Nephron progenitor cell (in vitro differentiated cells): ENCODE measurements at places on chromosomes 12 and 14.

DNA sequence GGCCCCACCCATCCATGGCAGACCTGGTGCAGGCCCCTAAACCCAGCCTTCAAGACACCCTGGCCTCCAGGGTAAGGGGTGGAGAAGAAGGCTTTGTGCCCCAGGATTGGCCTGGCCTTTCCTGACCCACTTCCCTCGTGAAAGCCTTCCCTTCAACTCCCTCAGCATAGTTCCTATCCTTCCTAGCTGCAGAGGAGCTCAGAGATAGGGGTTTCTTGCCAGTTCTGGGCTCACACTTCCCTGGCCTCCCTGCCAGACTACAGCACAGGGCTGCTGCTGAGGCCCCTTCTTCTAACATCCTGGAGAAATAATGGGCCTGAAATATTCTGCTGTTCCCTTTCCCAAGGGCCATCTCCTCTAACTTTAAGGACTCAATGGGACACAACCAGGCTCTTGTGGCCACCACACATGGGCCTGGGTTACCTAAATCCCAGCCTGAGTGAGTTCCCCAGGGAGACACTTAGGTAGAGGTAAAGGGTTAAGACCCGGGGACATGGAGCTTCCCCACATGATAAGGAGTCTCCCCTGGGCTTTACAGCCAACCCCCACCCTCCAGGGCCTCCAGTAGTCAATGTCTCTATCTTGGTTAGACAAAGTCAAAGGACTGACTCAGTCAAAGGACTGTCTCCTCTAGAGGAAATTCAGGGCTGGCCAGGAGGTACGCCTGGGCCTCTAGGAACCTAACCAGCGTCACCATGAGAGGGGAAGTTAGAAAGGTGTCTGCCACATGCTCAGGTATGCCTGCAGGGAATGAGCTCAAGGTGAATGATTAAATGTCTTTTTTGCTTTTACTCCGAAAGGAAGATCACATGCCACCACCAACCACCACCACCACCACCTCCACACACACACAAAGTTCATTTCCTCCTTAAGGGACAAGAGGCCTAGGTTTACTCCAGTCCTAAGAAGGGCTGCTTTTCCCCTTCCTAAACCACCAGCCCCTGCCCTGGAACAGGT, 7.1 kb downstream of the ZFP36L1 start:
- DNase-seq: no peak

GRCh38 chr12:64237382-64237781, 15.3 kb upstream of the KICS2 start:
- DNase-seq: no peak

GRCh38 chr12:65695113-65695865, 129.0 kb upstream of the HMGA2 start:
- DNase-seq: no peak

GRCh38 chr12:58206876-58207275, 265.5 kb downstream of the ATP23 start:
- DNase-seq: no peak

DNA sequence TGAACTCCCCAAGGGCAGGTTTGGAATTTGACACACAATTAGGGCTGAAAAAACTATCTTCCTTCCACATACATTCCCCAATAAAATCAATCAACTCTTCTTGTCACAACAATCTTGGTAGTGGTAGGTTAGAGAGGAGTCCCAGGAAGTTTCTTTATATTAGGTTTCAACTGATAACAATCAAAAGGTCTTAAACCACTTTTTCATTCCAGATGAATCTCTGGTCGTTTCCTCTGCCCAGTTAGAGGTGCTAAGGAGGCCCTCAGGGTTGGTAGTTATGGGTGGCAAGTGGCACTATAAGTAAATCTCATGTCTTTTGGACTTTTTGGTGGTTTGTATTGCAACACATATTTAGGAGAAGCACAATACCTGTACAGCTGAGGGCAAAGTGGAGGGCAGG, 1.7 kb upstream of the SLC38A2 start:
- DNase-seq: no peak

GRCh38 chr14:61872452-61872851, 110.2 kb downstream of the SNAPC1 start:
- no peak for DNase-seq

- DNase-seq: no peak
Observed at GRCh38 chr14:78737601-78738000, 567.4 kb downstream of the NRXN3 start.

GRCh38 chr14:64684091-64684490, 20.1 kb upstream of the PLEKHG3 start:
- DNase-seq: no peak

DNA sequence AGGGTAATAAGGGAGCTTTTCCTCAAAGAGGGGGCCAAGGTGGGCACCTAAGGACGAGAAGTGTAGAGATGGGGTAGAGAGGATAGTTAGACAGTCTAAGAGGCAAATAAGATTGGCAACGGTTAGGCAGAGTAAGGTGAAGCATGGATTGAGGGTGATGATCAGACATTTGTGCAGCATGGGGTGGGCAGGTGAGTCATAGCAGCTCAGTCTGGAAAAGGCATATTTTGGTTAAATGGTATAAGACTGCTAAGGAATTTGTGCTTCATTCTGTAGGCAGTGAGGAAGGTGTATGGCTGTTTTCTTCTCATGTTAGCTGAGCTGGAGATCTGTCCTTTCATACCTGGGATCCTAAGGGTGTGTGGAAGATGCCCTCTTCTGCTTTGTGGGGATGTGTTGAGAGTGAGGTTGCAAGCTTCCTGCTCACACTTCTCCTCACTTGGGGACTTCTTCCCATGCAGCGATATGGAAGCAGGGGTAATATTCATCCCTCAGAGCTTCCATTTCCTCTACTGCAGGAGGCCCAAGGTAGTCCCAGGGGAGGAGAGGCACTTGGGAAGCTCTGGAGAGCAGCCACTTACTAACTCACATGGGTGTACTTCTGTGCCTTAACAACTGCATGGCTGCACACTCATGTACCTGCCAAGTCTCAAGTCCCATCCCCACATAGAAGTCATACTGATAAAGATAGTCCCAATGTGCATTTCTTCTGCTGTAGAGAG, 28.9 kb downstream of the GSG1 start:
- DNase-seq: no peak

DNA sequence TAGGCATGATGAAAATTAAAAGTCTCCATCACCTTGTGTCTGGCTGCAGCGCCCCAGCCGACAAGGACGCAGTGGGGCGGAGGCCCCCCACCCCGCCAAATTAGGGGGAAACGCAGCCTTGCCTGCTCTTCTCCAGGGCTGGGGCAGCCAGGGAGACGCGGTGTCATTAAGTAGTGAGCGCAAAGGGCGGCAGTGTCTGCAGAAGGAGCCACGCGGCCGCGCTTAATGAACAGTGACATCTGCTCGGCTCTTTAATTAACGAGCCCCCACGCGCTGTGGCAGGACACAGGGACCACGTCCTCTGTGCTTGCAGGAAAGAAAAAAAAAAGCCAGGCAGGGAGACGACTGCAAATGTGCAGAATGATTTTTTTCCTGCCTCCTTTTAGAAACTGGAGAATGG, 93.4 kb upstream of the NCOR2 start:
- peak; percentile 38 for DNase-seq

DNA sequence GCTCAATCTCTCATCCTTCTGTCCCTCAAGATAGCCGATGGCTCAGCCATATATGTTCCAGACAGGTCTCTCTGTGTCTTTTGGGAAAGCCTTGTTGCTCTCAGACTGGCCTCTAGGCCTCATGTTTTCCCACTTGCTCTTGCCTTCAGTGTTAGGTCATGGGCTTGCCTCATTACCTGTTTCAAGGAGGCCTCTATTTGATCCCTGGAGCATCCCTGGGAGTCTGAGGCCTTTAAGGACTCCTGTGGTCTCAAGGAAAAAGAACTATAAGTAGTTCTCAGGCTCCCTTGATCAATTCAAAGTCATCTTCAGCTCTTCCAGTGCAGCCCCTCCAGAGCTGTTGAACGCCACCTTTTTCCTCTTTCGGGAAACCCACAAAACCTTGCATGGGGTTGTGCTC, 47.9 kb downstream of the NTF3 start:
- no peak for DNase-seq

DNA sequence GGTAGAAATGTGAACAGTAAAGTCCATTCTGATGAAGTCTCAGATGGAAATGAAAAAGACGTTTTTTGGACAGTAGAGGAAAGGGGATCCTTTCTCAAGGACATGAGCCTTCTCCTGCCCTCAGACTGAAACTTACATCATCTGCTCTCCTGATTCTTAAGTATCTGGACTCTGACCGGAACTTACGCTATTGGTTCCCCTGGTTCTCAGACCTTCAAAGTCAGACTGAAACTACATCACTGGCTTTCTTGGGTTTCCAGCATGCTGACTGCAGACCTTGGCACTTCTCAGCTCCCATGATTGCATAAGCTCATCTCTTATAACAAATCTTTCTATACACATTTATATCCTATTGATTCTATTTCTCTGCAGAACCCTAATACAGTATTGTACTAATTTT, 291.0 kb downstream of the SNAPC1 start:
- DNase-seq: no peak

GRCh38 chr12:7729746-7730145, 17.4 kb downstream of the CLEC4C start:
- DNase-seq: no peak

GRCh38 chr12:3751151-3752095, 1.5 kb downstream of the CRACR2A start:
- DNase-seq: no peak

- DNase-seq: no peak
Observed at GRCh38 chr12:127781336-127781735, 485.6 kb upstream of the TMEM132C start.

DNA sequence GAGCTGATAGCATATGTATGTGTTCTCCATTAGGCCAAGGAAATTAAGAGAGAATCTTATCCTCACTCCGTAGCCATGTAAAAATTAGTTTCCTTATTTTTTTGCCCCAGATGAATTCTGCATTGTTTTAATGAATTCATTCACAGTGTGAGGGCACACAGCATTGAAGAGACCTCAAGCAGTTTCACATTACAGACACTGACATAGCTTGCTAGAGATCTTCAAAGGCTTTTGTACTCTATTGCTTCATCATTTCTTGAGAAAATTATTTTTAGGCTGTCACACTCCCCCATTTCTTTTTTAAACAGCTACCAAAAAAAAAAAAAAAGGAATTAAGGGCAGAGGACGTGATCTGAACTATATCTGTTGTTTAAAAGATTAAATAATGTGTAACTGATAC, 251.1 kb downstream of the BCAT1 start:
- no peak for DNase-seq

- DNase-seq: no peak
Observed at GRCh38 chr12:89327486-89328094, 24.7 kb downstream of the DUSP6 start.

GRCh38 chr12:59699421-59700152, 103.8 kb downstream of the SLC16A7 start:
- DNase-seq: no peak

- no peak for DNase-seq
Observed at GRCh38 chr12:43062201-43062895, 472.8 kb upstream of the PRICKLE1 start.

DNA sequence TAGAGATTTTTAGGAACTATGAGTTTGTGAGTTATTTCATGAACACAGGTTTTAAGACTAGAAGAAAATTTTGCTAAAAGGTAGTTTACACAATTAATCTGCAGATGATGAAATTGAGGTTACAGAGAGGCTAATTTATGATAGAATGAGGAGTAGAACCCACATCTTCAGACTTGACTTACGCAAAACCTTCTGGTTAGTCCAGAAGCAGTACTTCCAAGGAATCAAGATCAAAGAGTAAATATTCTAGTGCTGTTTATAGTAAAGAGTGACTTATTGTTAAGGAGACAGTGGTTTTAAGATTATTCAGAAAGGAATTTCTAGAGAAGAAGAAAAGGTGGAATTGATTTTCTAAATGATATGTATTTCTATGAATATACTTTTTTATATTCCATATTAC, 10.6 kb upstream of the KITLG start:
- no peak for DNase-seq

GRCh38 chr12:64491718-64492117, 39.8 kb downstream of the TBK1 start:
- no peak for DNase-seq

DNA sequence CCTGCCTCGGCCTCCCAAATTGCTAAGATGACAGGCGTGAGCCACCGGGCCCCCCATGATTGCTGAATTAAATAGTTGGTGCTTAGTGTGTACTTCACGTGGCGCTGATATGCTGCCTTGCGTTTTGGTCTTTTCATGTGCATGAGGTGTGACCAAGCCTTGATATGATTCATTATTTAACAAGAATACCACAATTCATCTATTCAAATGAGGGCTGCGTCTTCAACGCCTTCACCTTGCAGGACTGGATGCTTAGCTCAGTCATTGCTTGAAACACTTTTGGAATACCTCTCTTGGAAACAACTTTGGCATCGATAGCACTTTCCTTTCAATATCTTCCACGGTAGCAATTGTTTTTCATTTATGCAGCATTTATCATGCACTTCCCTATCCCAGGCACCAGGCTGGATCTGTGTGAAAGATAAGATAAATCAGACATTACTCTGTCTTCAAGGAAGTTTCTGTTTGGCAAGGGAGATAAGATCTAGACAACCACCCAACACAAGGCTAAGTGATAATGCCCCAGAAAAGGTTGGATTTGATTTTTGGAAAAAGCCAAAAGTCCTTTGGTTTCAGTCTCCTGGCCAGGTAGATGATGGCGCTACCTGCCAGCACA, 1.3 kb upstream of the TEAD4 start:
- no peak for DNase-seq

DNA sequence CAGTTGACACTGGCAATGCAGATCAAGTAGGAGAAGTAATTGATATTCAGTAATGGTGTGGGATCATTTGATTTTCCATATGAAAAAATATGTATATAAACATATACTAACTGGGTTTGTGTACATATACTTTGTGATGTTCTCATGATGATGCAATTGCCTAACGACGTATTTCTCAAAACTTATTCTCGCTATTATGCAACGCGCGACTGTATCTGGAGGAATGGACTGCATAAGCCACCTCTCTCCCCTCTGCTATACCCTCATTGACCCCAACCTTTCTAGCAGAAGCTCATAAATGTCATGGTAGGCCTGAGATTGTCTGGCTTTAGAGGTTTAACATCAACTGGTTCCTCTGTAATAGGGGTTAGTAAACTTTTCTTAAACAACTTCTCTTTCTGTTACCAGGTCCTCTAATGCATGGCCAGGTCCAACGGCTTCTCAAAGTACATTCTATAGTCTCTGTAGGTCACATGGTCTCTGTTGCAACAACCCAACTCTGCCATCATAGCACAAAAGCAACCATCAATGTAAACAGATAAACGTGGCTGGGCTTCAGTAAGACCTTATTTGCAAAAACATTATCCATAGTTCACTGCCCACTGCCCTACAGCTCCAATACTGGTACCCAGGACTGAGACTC, 59.3 kb downstream of the FOXN3 start:
- no peak for DNase-seq

DNA sequence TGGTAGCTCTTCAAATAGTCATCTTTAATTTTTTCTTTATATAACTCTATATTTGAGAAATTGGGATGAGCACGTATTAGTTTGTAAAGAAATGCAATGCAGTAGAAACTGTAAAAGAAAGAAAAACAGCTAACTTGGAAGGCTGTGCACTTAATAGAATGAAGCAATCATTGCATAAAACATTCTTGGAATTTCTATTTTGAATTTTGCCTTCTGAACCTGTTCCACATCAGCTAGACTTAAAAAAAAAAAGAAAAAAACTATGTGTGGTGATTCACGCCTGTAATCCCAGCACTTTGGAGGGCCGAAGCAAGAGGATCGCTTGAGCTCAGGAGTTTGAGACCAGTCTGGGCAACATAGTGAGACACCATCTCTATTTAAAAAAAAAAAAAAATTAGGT, 29.4 kb downstream of the SCN8A start:
- no peak for DNase-seq
